ENCODE measurements at places on chromosomes 4 and X.

- no peak for DNase-seq
These were observed 87.7 kb downstream of the ARX start for GRCh38 chrX:24928114-24928513.

DNA sequence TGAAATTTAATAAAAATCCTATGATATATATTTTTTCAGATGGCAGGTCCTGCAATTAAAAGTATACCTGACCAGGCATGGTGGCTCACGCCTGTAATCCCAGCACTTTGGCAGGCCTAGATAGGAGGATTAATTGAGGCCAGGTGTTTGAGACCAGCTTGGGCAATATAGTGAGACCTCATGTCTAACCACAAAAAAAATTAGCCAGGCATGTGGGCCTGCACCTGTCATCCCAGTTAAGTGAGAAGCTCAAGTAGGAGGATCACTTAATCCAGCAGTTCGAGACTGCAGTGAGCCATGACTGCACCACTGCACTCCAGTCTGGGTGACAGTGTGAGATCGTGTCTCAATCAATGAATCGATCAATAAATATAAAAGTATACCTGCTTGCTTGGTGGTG lies 2.5 kb downstream of the OCIAD2 start:
- DNase-seq, result no peak

GRCh38 chrX:129755779-129756650 lies 17.2 kb downstream of the XPNPEP2 start:
- DNase-seq, result peak; percentile 36

GRCh38 chr4:48752246-48752645 lies 27.8 kb downstream of the FRYL start:
- DNase-seq, result no peak

DNA sequence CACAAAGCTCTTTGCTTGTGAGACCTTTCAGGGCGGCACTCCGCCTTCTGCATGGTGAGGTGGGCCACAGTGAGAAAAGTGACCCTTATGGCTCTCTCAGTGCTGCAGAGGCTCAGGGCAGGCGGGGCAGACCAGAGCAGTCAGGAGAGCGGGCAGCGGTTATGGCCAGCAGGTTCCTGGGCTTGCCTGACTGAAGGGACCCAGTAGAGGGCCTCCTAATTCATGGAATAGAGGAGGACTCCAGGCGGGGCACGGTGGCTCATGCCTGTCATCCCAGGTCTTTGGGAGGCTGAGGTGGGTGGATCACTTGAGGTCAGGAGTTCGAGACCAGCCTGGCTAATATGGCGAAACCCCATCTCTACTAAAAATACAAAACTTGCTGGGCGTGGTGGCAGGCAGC lies 91.4 kb downstream of the CLNK start:
- no peak for DNase-seq

- DNase-seq, result no peak
These were observed 112.3 kb downstream of the NYX start for GRCh38 chrX:41559235-41560052.

- no peak for DNase-seq
These were observed 133.9 kb downstream of the CBR4 start for GRCh38 chr4:168876106-168876505.

- DNase-seq, result no peak
These were observed at the start of gene ZAR1 for GRCh38 chr4:48490012-48490679. ZAR1 (plus strand) TSS chr4:48490252; CDS start chr4:48490292, 40 bp downstream.

DNA sequence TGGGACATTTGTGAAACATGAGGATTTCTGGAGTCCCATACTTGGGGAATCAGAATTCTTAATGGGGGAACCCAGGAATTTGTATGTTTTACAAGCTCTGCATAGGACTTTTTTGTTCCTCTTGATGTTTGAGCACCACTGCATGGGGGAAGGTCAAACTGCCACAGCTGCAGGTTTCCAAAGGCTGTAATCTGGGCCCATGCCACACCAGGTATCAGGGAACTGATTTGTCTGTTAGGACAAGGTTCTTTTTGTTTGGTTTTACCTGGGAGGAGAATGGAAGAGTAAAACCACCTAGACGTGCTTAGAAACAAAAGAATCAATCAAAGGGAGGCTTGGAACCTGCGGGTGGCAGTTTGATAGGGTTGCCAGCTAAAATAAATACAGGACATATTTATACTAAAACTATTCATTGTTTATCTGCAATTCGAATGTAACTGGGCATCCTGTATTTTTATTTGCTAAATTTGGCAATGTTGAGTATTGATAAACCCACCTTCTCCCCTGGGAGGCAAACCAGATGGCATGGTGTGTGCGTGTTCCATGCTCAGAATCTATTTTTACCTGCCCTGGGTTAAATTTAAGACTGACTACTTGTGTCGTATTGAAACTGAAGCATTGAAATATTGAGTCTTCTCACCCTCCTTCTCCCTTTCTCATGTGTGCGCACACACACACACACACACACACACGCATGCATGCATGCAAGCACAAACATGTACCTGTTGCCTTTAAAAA lies 63.7 kb downstream of the TMEM164 start:
- no peak for DNase-seq

GRCh38 chr4:88215351-88215750 lies 56.9 kb upstream of the ABCG2 start:
- DNase-seq, result no peak

- no peak for DNase-seq
These were observed 7.2 kb upstream of the PITX2 start for GRCh38 chr4:110629780-110630687.

- DNase-seq, result no peak
These were observed 146.1 kb upstream of the NEIL3 start for GRCh38 chr4:177163532-177163931.

DNA sequence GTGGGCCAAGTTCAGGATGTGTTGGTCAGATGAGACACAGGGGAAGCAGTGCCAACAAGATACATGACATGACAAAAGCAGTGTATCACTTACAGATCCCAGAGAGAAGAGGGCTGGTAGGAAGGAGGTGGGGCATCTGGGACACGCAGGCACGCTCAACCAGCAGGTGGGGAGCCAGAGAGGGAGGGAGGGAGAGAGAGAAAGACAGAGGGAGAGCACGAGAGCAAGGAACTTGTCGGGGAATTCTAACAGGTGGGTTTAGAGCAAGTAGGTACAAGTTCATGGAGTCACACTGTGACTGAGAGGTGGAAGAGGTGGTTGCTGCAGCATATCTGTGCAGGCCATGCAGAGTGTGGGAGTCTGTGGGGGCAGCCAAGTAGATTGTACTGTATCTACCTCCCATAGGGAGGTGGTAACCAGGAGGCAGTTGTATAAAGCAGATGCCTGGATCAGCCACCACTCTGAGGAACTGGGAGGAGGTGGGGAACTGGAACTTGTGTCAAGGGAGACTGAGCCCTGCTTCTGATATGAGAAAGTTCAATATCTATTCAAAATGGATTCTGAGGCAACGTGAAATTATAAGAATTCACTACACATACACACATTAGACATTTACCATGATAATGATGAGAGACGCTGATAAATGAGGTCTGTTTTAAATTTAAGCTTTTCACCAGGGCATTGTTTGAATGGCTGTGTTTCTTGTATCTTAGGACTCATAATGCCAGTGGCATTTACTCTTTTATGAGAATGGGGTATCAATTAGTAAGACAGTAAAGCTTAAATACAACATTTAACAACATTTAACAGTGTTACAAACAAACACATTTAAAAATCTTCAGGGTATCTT lies 43.7 kb downstream of the BBS12 start:
- DNase-seq, result no peak

DNA sequence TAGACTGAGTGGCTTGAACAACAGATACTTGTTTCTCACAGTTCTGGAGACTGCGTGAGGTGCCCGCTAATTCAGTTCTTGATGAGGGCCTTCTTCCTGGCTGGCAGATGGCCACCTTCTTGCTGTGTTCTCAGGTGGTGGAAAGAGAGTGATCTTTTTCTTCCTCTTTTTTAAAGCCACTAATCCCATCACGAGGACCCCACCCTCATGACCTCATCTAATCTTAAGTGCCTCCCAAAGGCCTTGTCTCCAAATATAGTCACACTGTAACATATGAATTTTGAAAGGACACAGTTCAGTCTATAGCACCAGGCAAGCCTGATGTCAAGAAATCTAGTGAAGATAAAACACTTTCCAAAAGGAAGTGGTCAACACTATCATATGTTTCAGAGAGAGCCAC lies 12.4 kb downstream of the VAMP7 start:
- DNase-seq, result no peak

DNA sequence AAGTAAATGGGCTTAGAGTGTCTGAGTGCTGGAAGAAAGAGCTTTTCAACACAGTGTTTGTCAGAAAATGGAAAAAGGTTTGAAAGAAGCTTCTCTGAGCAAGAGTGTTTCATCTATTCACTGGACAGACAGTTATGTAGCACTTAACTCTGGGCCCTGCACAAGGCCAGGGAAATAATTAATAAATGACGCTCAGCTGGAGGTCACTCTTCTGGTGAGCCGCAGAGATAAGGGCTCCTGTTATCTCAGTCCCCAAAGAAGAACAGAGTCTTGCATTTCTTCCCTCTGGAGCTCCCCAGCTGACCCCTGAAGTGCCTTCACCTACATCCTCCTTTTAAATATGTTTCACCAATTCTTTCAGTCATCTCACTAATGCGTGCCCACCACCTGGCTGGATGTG lies 90.4 kb downstream of the SLC16A2 start:
- DNase-seq, result no peak

- DNase-seq, result no peak
These were observed 902 bp upstream of the FGD1 start for GRCh38 chrX:54496936-54497335.

GRCh38 chr4:110306303-110306702 lies 107.9 kb upstream of the ELOVL6 start:
- DNase-seq, result no peak

DNA sequence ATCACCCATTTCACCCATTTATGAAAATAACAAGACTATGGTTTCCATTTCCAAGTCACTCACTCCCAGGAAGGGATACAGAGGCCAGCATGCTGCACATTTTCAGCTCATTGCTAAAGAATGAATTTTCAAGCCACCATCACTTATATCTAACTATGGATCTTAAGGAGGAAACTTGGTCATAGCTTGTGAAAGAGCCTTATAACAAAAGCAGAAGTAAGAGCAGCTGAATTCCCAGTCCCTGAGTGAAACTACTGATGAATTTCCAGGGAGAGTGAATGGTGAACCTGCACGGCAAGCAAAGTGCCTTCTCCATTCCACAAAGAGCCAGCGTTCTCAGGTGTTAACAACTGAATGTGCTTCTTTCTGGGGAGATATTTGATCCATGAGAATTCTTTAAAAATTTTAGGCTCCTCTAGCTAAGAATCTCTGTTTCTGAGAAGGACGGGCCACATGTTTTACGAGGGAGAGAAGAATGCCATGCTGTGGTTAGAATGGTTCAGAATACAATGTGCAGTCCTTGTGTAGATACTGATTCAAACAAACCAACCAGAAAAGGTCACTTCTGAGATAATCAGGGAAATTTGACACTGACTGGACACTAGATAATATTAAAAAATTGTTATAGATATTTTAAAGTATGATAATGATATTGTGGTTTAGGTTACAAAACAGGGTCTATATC lies 24.0 kb downstream of the BTC start:
- DNase-seq, result no peak

DNA sequence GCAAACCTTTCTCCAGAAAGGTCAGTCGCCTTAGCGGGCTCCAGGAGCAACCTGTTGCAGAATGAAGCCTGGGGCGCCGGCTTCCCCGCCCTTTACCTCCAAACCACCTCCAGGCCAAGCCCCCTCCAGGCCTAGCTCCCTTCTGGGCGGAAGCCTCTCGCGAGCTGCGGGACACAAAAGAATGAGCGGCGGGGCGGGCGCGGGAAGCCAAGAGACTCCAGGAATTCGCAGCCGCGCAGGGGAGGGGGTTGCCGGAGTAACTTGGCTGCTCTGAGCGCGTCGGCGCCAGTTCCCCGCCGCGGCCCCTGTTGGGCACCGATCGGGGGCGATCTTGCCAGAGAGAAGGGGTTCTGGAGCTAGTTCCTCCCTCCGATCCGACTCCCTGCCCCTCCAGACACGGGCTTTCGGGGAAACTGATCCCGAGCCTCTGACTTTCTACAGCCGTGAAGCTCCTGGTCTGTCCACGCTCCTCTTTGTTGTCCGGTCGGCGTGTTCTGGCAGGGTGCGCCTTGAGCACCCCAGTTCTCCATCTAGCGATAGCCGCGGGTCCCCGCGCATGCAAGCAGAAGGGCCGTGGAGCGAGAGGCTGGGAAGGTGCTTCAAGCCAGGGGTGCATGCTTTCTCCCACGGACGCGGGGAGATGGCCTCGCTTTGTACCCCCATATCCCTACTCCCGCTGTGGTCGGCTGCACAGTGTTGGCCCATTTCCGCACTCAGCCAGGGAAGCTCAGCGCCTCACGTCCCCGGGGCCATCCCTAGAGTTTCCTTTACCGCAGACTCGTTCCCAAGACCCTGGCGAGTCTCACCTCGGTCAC lies 1.2 kb downstream of the PROM1 start:
- no peak for DNase-seq

DNA sequence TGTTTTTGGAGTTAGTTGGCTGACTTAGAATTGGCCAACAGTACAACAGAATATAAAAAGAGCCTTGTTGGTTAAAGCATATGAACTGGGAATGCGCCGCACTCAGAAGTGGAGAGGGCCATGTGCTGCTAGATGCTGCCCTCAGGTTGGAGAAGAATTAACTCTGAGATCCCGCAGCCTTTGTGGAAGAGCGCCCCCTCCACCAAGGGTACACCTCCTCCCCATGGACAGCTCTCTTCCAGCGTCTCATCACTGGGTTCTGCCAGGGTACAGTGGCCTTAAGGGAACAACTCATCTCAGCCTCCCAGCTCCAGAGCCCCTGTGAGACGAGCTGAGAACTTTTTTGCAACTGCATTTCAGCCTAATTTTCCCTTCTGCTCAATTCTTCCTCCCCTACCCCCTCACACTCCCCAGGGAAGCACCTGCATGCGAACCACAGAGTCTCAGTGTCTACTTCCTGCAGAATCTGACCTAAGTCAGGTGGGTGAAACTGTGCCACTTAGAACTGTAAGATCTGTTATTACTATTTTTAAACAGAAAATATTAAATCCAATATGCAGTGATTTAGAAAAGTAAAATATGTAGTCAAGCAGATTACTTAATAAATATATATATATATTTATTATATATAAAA lies 380.6 kb downstream of the RAB28 start:
- DNase-seq, result no peak

- peak; percentile 44 for DNase-seq
These were observed 286.2 kb upstream of the TET2 start for GRCh38 chr4:104860238-104861123.

- DNase-seq, result peak; percentile 20
These were observed 721 bp upstream of the MAOA start for GRCh38 chrX:43655151-43656004.

GRCh38 chrX:30935985-30936384 lies 46.9 kb upstream of the TAB3 start:
- no peak for DNase-seq

- DNase-seq, result no peak
These were observed 37.0 kb upstream of the ABCG2 start for GRCh38 chr4:88195328-88196012.

All from CD4-positive, alpha-beta T cell treated with Interleukin-4 for 1 hour (primary cell).